ENCODE measurements at places on chromosomes 6 and 20.

- DNase-seq = no peak
Measured at GRCh38 chr6:89975991-89976693, 81.9 kb downstream of the GJA10 start.

DNA sequence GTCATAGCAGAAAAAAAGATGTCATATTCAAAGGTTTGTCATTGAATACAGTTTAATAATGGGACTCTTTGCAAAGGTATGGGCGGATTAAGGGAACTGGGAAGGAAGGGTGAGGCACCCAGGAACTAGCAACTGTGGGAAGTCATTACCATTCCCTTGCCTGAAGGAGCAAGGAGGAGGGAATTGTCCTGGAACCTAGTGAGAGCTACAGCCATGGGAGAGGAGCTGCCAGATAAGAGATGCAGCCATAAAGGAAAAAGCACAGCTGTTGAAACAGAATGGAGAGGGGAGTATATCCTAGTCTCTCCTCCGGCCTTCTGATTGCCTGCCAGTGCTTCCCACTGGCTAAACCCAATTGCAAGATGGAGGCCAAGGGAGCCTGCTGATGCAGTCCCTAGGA lies 250.6 kb downstream of the BCKDHB start:
- DNase-seq = no peak

DNA sequence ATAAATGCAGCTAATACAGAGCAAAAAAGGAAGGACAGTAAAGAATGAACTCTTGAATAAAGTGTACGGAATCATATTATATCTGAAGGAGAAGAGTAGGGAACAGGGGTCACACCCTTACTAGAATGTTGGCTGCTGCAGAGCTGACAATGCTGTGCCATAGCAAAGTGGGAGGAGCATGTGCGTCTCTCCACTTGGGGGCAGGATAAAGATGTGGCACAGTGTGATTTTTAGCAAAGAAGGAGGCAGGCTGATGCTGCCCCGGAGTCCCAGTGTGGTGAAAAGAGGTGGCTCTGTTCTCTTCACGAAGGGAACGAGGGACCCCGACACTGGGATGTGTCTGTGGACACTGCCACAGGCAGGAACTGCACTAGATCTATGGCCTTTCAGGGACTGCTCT lies 67.5 kb downstream of the INSM1 start:
- DNase-seq = no peak

- DNase-seq = no peak
Measured at GRCh38 chr6:36663504-36664446, 14.7 kb upstream of the CDKN1A start.

- DNase-seq = no peak
Measured at GRCh38 chr6:144248003-144248402, 37.1 kb upstream of the UTRN start.

GRCh38 chr6:128114164-128114563 lies 213.3 kb upstream of the THEMIS start:
- no peak for DNase-seq
